GM10248 (cell line): ENCODE measurements at places on chromosomes 2 and 18.

- no peak for DNase-seq
These were observed 13.0 kb downstream of the SIX3 start for GRCh38 chr2:44954447-44954888.

DNA sequence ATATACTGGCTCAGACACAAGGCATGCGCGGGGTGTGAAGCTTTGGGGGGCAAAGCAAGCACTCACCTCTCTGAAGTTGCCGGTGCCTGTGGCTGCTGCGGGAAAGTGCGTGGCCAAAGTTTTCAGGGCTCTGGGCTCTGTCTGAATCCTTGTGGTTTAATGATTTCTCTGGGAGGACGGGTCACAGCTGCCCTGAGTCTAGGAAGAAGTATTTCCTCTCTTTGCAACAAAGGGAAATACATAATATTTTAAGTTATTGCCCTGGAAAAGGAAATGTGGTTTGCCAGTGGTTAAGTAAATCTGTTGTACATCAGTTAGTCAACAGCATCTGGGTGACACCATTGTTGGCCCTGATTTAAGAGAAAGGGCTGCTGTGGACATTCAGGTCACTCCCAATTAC lies 56.7 kb upstream of the ZDBF2 start:
- DNase-seq: no peak

GRCh38 chr2:150983314-150983897 lies 278.3 kb downstream of the RBM43 start:
- DNase-seq: no peak

- no peak for DNase-seq
These were observed 45.3 kb downstream of the FRZB start for GRCh38 chr2:182821182-182821581.

GRCh38 chr2:237199082-237199481 lies 113.4 kb downstream of the COPS8 start:
- DNase-seq: no peak

GRCh38 chr2:11798701-11799435 lies 52.4 kb downstream of the LPIN1 start:
- no peak for DNase-seq

DNA sequence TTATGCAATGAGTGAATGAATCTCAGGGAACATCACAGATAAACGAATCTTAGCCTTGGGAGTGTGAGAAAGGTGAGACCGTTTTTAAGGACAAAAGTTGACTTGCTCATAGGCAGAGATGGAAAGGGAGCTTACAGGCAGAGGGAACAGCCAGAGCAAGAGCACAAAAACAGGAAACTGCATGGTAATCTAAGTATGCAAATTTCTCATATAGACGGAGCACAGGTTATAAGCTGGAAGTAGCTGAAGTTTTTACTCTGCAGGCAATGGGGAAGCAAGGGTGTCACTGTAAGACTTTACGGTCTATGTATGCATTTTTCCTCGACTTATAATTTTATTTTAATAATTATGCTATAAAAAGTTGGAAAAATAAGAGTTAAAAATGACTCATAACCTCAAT lies 44.8 kb upstream of the STRN start:
- DNase-seq: no peak

GRCh38 chr2:210660-211059 lies 53.2 kb downstream of the SH3YL1 start:
- DNase-seq: no peak

DNA sequence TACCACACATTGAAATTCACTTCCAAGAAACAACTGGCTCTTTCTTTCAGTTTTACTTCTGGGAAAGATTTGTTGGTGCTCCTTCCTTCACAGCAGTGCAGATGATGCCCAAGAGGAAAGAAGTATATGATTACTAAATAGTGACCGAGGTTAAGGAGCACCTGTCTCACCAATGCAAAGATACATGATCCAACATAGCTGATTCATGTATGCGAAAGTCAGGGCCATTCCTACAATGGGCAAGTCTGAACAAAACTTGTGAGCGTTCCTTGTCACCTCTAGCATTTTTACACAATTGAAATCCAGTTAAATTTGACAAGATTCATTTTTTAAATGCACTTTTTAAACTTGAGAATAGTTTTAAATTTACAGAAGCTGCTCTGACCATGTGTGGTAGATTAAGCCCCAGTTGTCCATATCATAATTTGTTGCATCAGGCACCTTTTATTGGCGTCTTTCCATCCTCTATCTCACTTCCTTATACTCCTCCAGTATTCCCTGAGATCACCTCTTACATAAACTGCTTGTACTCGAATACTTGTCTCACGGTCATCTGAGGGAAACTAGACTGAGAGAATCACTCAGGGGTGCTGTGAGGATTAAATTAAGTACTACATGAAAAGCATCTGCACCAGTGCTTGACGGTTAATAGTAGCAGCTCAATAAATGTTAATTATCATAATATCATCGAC lies 438.8 kb upstream of the CDH20 start:
- DNase-seq: no peak

DNA sequence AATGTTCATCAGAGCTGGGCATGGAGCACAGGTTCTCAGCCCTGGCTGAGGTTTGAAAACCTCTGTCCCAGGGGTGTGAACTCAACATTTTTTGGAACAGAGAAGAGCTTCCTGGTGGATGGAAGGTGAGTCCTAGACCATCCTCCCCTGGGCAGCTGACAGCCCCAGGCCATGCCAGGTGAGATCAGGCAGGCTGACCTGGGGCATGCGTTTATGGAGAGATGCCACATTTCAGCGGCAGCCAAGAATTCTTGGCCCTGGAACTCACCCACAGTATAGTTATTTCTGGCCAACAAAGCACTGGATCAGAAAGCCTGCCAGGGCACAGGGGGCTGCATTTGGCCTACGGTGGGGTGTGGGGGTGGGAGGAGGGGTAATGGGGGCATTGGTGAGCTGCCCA lies 83.8 kb downstream of the EDAR start:
- DNase-seq: no peak

GRCh38 chr2:208064220-208064961 lies 39.1 kb upstream of the PLEKHM3 start:
- peak; percentile 38 for DNase-seq

DNA sequence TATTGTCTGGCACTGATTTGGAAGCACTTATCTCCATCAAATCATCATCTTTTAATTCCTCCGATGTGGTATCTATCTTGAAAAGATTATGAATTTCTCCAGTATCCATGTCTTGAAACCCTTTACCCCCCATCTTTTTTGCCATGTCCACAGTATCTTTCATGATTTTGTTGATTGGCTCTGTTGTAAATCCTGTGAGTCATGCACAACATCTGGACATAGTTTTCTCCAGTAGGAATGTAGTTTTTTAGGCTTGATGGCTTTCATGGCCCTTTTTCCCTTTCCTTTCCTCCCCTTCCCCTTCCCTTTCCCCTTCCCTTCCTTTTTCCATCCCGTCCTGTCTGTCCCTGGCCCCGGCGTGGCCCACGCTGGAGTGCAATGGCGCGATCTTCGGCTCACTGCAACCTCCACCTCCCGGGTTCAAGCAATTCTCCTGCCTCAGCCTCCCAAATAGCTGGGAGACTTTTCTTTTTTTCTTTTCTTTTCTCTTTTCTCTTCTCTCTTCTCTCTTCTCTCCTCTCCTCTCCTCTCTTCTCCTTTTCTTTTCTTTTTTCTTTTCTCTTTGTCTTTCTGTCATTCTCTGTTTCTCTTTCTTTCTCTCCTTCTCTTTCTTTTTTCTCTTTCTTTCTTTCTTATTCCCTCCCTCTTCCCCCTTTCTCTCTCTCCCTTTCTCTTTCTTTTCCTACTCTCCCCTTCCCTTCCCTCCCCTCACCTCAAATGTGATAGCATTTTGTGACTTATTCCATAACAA lies 18.4 kb upstream of the ZNF638 start:
- DNase-seq: no peak

DNA sequence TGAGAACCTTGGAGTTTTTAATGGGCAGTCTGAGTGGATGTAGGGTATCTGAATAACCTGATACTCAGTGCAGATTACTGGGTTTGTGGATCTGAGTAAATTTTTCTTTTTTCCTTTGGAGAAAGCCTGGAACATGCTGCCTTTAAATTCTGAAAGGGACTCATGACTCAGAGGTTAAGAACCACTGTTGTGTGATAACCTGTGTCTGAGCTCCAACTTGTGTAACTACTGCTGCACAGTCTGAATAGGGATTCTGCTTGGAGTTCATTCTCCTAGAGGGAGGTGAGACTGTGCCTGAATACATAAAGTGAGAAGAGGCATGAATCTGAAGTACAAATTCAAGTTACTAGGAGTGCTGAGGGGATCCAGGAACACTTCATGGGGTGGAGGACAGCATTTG lies 36.2 kb downstream of the KDM3A start:
- no peak for DNase-seq

- DNase-seq: peak; percentile 38
These were observed 299.4 kb downstream of the LPIN1 start for GRCh38 chr2:12045864-12046291.

DNA sequence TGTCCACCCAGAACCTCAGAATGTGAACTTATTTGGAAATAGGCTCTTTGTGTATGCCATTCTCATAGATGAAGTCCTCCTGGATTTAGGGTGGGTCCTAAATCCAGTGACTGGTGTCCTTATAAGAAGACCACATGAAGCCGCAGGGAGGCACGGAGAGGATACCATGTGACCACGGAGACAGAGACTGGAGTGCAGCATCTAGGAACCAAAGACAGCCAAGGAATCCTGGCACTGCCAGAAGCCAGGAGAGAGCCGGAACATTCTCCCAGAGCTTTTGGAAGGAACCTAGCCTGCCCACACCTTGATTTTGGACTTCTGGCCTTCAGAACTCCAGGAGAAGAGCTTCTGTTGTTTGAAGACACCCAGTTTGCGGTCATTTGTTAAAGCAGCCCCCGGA lies 49.7 kb downstream of the ARL4C start:
- no peak for DNase-seq

GRCh38 chr2:238653431-238654109 lies 194.3 kb upstream of the TWIST2 start:
- peak; percentile 3 for DNase-seq

- DNase-seq: no peak
These were observed 500.5 kb upstream of the SPHKAP start for GRCh38 chr2:228681979-228682378.

GRCh38 chr18:40055262-40055661 lies 1899.8 kb upstream of the PIK3C3 start:
- DNase-seq: no peak

DNA sequence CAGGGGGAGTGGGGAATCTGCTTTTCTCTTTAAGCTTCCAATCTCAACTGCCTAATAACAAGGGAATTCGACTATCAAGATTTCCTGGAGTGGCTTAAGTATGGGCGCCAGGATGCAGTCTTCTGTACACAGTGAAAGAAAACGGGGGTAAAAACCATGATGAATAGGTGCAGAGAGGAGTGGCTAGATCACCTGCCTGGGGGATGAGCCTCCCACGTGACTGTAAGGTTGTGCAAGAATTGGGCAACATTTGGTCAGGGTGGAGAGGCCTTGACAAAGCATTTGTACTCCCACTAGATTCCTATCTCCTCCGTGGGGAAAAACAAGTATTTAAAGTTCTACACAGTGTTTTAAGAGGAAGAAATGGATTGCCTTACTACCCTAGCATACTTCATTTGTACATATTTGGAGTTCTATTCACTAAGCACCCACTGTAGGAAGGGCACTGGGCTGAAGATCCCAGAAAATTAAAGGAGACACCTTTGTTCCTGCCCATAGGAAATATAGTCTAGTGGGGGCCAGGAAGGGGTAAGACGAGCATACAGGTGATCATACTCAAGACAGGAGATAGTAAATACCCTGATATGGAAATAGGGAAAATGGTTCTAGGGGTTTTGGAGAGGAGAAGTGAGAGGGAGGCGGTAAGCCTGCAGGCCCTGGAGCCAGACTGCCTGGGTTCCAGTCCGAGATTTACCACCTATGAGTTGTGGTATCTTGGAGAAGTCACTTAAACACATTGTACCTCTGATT lies 29.2 kb downstream of the EPAS1 start:
- no peak for DNase-seq

DNA sequence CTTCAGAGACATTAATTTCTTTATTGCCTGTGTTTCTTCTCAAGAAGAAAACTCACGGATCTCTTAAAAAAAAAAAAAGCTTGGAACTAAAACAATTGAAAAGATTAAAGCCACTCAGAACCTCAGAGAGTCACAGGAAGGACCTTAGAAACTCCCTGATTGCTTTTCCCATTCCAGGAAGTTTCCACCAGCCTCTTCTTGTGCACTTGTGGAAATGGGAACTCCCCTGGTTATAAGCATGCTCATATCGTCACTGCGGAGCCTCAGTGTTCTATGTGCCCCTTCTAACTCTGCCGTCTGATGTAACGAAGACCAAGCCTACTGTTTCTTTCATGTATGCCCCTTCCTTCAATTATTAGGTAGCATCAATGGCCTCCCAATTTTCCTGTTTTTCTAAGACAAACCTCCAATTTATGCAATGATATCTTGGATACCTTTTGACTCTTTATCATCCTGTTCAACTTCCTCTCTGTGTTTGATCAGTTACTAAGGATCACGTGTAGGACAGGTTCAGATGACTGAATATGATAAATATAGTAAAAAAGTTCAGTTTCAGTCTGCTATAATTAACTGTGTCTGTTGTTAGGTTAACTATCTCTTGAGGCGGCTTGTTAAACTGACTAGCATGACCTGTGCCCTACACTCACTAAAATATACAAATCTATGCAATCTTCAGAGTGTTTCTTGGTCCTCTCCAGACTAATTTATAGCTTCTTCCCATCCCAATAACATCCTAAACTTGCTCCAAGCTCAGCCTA lies 593.7 kb upstream of the CHAC2 start:
- DNase-seq: no peak

- DNase-seq: no peak
These were observed 29.2 kb downstream of the NIFK start for GRCh38 chr2:121707344-121707919.

- no peak for DNase-seq
These were observed 295.1 kb upstream of the RAB12 start for GRCh38 chr18:8314124-8314523.

GRCh38 chr2:11922294-11922693 lies 175.9 kb downstream of the LPIN1 start:
- no peak for DNase-seq

- DNase-seq: peak; percentile 86
These were observed 82.0 kb downstream of the SMAD7 start for GRCh38 chr18:48868468-48869466.
